GM23338 (cell line): ENCODE measurements at places on chromosomes 3 and 15.

DNA sequence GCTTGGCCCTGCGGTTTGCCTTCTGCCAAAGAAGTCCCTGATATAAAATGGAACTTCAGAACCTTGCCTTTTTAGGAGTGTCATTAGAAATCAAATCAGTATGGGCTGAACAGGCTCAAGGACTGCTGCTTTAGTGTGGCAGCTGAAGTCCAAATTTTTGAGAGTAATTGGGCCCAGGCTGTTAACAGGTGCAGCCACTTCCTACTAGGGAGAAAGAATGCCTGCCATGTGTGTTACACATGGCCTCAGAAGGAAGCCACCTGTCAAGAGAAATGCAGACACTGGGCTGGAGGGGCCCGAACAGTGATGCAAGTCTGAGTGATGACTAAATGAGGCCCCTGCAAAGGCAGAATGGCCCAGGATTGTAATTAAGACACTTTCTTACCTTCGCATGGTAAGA is 786.7 kb upstream of the CFAP20DC start:
- no peaks in the 10 kb centered on the region for H3K36me3 ChIP-seq
- H3K4me3 ChIP-seq = no peak overlapping the region
- no peaks in the 10 kb centered on the region for H3K4me1 ChIP-seq
- no peak overlapping the region for H3K27ac ChIP-seq
- DNase-seq = no peak

DNA sequence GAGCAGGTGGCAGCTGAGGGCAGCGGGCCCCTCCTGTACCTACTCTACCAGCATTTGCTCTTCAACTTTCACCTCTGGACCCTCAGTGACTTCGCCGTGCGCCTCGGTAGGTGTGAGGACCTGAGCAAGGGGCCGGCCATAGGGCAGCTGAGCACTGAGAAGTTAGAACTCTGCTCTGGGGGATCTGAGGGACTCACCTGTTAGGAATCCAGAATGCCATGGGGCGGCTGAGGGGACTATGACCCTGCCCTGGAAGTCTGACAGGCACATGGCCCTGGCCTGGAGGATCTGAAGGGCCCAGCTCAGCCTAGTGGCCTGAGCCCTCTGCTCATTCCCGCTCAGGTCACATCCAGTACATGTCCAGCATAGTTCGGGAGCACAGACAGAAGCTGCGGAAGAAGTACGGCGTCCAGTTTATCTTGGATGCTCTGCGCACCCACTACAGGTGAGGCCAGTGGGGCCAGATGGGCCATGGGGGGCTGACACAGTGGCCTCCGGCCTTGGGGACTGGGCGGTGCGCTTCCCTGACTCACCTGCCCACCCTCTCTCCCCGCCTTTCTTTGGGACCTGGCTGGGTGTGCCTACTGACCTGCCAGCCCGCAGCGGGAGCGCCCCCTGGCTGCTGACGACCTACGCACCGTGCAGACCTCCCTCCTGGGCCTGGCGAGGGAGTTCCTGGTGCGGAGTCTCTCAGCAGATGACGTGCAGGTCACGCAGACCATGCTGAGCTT is 18.8 kb downstream of the NBEAL2 start:
- no peak overlapping the region for H3K4me3 ChIP-seq
- no peaks in the 10 kb centered on the region; the same call in 1 of the 2 replicates for H3K36me3 ChIP-seq
- peak; percentile 93 for DNase-seq
- H3K27me3 ChIP-seq = no peaks in the 10 kb centered on the region

DNA sequence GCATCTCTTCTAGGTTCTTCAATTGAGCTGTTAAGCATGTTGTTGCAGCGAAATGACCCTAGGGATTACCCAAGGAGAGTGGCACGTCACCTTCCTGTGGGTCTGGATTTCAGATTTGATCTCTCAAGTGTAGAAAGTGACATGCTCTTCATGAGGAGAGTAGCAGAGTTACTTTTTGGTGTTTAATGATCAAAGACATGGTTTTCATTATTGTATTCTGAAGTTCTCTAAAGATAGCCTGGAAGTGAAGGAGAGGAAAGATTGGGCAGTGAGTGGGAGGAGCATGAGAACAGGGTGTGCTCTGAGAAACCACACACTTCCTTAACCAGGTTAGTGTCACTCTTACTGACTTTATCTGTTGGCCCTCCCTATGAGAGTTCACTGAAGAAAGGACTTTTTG is 153.6 kb downstream of the AKAP13 start:
- no peak overlapping the region for H3K4me3 ChIP-seq
- no peaks in the 10 kb centered on the region for H3K27me3 ChIP-seq
- peaks cover 14% of the 10 kb centered on the region for H3K4me1 ChIP-seq
- no peaks in the 10 kb centered on the region for H3K36me3 ChIP-seq
- no peak overlapping the region for H3K27ac ChIP-seq

DNA sequence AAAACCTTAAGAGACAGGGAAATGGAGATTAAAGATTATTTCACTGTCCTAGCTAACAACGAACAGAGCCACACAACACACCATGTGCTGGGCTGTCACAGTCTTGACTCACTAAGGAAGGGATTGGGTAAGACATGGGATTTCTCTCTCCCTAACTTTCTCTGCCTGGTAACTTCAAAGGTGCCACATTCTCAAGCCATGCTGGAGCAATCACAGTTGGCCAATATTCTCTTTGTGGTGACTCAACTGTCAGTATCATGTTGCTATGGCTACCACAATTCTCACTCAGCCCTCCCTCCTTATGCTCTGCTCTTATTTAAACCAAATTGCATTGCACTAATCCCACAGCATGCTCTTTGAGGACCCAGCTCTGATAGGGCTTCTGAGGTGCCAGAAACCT is 74.0 kb downstream of the OXNAD1 start:
- H3K4me1 ChIP-seq = no peaks in the 10 kb centered on the region
- DNase-seq = no peak
- H3K27me3 ChIP-seq = no peaks in the 10 kb centered on the region
- H3K27ac ChIP-seq = no peak overlapping the region

GRCh38 chr3:4421121-4421520 is 45.9 kb downstream of the SUMF1 start:
- H3K36me3 ChIP-seq = peaks cover 5% of the 10 kb centered on the region; the same call in 1 of the 2 replicates
- DNase-seq = no peak
- no peaks in the 10 kb centered on the region for H3K27me3 ChIP-seq
- H3K27ac ChIP-seq = no peak overlapping the region
- H3K4me3 ChIP-seq = no peak overlapping the region
- no peaks in the 10 kb centered on the region for H3K4me1 ChIP-seq

GRCh38 chr3:107265526-107265925 is 111.7 kb upstream of the CCDC54 start:
- no peak overlapping the region for H3K4me3 ChIP-seq
- peaks cover 21% of the 10 kb centered on the region for H3K4me1 ChIP-seq
- no peak overlapping the region for H3K27ac ChIP-seq
- no peak for DNase-seq

- H3K4me3 ChIP-seq = peak overlapping the region; percentile 82
- no peaks in the 10 kb centered on the region for H3K27me3 ChIP-seq
- H3K27ac ChIP-seq = peak overlapping the region; percentile 81
Measured at GRCh38 chr3:134486577-134487041, 752 bp downstream of the CEP63 start.

DNA sequence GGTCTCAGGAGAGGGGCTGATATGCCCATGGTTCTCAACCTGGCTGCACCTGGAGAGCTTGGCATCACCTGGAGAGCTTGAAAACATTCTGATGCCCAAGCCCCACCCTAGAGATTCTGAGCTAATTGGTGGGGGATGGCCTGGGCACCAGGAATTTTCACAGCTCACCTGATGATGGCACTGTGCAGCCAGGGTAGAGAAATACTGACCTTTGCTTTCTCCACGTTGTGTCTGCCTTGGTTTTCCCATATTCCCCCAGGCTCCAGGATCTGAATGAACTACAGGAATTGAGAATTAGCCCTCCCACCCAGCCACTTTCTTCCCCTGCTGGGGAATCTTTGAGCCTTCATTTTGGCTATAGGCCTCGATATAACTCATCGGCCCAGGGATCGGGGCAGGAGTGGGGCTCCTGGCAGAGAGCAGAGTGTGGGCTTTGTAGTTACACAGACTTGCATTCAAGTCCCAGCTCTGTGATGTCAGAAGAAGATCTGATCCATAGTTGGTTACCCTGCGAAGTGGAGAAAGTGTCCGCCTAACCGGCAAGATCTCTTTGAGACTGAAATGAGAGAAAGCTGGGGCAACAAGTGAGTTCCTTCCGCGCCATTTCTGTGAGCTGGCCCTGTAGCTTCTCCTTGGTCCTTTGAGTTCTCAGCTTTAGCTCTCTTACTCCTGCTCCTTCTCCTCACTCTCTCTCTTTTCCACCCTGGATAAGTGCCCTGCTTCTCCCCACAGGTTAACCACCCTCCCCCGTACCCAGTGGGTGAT is 33.1 kb upstream of the UBE2Q2 start:
- H3K27ac ChIP-seq = no peak overlapping the region
- no peaks in the 10 kb centered on the region for H3K36me3 ChIP-seq
- no peak overlapping the region for H3K4me3 ChIP-seq
- peak; percentile 81 for DNase-seq
- H3K27me3 ChIP-seq = no peaks in the 10 kb centered on the region

GRCh38 chr3:25781145-25781757 is 2.0 kb downstream of the NGLY1 start:
- DNase-seq = no peak
- H3K27ac ChIP-seq = no peak overlapping the region
- peak overlapping the region; percentile 92; the same call in 1 of the 2 replicates for H3K4me3 ChIP-seq
- H3K4me1 ChIP-seq = peaks cover 30% of the 10 kb centered on the region

- H3K36me3 ChIP-seq = no peaks in the 10 kb centered on the region
- DNase-seq = no peak
- no peaks in the 10 kb centered on the region for H3K27me3 ChIP-seq
- H3K4me1 ChIP-seq = no peaks in the 10 kb centered on the region
- no peak overlapping the region for H3K4me3 ChIP-seq
- H3K27ac ChIP-seq = no peak overlapping the region
Measured at GRCh38 chr15:38129531-38130204, 123.0 kb upstream of the SPRED1 start.

GRCh38 chr15:96150254-96150653 is 180.2 kb upstream of the NR2F2 start:
- H3K27me3 ChIP-seq = no peaks in the 10 kb centered on the region
- no peaks in the 10 kb centered on the region for H3K36me3 ChIP-seq
- H3K4me1 ChIP-seq = no peaks in the 10 kb centered on the region

GRCh38 chr3:9780910-9781309 is 11.2 kb upstream of the CAMK1 start:
- H3K27me3 ChIP-seq = 0 out of 2 replicates have a peak, but pooled peaks cover 2% of the 10 kb centered on the region
- H3K36me3 ChIP-seq = 0 out of 2 replicates have a peak, but pooled peaks cover 6% of the 10 kb centered on the region
- DNase-seq = no peak
- H3K4me1 ChIP-seq = no peaks in the 10 kb centered on the region
- no peak overlapping the region for H3K27ac ChIP-seq
- no peak overlapping the region for H3K4me3 ChIP-seq

DNA sequence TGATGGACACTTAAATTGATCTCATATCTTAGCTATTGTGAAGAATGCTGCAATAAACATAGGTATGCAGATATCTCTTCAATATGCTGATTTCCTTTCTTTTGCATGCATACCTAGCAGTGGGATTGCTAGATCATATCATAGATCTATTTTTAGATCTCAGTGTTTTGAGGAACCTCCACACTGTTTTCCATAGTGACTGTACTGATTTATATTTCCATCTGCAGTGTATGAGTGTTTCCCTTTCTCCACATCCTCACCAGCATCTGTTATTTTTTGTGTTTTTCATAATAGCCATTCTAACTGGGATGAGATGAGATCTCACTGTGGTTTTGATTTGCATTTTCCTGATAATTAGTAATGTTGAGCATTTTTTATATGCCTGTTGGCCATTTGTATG is 17.1 kb upstream of the RASA2 start:
- no peak for DNase-seq
- no peak overlapping the region for H3K4me3 ChIP-seq
- H3K4me1 ChIP-seq = no peaks in the 10 kb centered on the region
- H3K27me3 ChIP-seq = no peaks in the 10 kb centered on the region

DNA sequence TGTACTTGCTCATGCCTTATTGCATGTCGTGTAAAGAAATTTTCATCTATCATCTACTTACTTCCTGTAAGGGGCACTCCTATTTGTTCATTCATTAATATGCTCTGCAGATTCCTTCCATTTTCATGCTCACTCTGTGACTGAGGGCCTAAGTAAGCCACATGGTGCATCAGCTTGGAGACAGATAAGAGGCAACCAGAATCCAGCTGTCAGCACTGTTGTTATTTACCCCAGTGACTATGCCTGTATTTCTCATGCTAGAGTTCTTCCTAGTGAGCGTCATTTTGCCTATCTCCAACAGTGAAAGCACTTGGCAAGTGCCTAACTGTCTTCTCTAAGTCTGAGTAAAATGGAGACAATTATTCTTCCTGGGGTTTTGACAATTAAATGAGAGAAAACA is 124.8 kb upstream of the ABI3BP start:
- no peak overlapping the region for H3K4me3 ChIP-seq
- H3K4me1 ChIP-seq = no peaks in the 10 kb centered on the region
- H3K36me3 ChIP-seq = no peaks in the 10 kb centered on the region
- DNase-seq = no peak
- no peak overlapping the region for H3K27ac ChIP-seq

GRCh38 chr3:146865175-146865755 is 260.1 kb upstream of the PLSCR5 start:
- H3K36me3 ChIP-seq = no peaks in the 10 kb centered on the region
- peaks cover 7% of the 10 kb centered on the region for H3K4me1 ChIP-seq
- H3K27ac ChIP-seq = no peak overlapping the region
- no peaks in the 10 kb centered on the region for H3K27me3 ChIP-seq
- DNase-seq = peak; percentile 4

DNA sequence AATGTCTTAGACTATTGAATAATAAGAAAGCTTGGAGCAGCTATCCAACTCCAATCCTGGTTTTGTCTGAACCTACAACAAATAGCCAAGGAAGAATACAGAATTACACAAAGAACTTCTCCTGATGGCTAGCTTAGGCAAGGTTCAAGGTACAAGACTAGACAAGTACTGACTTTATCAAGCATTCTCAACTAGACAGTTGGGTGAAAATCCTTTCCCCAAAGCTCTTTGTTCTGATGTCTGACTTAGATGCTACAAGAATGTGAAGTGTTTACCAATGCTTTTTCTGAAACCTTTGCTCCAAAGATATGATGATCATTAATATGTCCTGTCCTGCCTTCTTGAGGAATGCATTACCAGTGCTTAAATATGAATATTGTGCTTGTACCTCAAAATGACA is 113.8 kb downstream of the ANXA2 start:
- no peaks in the 10 kb centered on the region for H3K27me3 ChIP-seq
- no peak overlapping the region for H3K4me3 ChIP-seq
- no peaks in the 10 kb centered on the region for H3K4me1 ChIP-seq
- H3K36me3 ChIP-seq = no peaks in the 10 kb centered on the region
- no peak for DNase-seq

DNA sequence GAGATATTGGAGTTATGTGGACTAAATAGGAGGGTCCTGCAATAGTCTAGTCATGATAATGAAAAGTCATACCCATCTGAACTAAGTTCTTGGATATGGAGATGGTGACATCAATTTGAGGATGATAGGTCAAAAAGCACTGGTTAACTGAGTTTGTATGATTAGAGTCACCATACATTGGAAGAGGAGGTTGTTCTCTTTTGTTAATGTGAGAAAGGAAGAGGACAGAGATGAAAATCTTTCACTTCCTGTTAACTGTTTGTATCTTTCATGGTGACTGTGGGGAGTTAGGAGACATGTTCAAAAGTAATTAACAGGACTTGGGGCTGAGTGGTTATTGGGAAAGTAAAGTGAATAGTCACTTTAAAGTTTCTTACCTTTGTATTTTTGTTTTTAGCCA is 11.1 kb downstream of the TMEM62 start:
- H3K36me3 ChIP-seq = no peaks in the 10 kb centered on the region; the same call in 1 of the 2 replicates
- no peaks in the 10 kb centered on the region for H3K27me3 ChIP-seq
- H3K4me1 ChIP-seq = no peaks in the 10 kb centered on the region
- no peak overlapping the region for H3K27ac ChIP-seq

- H3K4me1 ChIP-seq = no peaks in the 10 kb centered on the region
- no peak overlapping the region for H3K4me3 ChIP-seq
- H3K27ac ChIP-seq = no peak overlapping the region
- H3K36me3 ChIP-seq = no peaks in the 10 kb centered on the region
Measured at GRCh38 chr3:44960387-44961026, 15.5 kb downstream of the ZDHHC3 start.
